ENCODE measurements at places on chromosomes 1 and 21.

GRCh38 chr1:2320760-2321667 lies 70.3 kb downstream of the MORN1 start:
- DNase-seq = no peak

GRCh38 chr1:101757985-101758384 lies 238.7 kb downstream of the OLFM3 start:
- no peak for DNase-seq

- DNase-seq = no peak
These were observed 290.1 kb downstream of the PLPP3 start for GRCh38 chr1:56289260-56289659.

DNA sequence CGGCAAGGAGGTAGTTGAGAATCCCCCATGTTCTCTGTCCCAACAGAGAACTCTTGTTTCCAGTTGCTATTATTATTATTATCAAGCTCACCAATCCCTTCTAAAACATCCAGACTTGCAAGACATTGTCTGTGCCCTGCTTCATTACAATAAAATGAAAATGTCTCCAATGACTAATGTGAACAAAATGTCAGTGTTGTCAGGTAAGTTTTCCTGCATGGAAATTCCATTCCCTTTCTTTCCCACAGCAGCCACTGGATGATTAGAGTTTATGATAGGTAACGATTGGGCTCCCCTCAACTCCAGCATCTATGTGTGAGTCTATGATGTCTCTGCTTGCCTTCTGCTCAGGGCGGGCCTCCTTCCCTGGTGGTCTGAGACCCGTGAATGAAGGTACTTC lies 8.9 kb upstream of the DYRK1A start:
- DNase-seq = no peak

DNA sequence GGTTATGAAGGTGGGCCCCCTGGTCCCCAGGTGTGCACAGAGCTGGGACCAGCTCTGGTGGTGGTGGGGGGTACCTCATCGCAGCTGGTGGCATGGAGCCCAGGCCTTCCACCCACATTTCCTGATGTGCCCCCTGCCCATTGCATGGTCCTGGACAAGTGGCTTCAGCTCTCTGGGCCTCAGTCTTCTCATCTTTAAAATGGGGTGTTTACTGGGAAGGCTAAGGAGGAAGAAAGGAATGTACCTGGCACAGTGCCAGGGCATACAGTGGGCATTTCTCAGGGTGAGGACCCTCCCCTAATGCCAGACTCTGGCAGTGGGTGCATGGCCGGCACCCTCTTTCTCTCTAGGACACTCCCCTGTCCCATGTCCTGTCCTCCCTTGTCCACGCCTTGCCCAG lies 7.5 kb downstream of the CLCNKB start:
- no peak for DNase-seq

DNA sequence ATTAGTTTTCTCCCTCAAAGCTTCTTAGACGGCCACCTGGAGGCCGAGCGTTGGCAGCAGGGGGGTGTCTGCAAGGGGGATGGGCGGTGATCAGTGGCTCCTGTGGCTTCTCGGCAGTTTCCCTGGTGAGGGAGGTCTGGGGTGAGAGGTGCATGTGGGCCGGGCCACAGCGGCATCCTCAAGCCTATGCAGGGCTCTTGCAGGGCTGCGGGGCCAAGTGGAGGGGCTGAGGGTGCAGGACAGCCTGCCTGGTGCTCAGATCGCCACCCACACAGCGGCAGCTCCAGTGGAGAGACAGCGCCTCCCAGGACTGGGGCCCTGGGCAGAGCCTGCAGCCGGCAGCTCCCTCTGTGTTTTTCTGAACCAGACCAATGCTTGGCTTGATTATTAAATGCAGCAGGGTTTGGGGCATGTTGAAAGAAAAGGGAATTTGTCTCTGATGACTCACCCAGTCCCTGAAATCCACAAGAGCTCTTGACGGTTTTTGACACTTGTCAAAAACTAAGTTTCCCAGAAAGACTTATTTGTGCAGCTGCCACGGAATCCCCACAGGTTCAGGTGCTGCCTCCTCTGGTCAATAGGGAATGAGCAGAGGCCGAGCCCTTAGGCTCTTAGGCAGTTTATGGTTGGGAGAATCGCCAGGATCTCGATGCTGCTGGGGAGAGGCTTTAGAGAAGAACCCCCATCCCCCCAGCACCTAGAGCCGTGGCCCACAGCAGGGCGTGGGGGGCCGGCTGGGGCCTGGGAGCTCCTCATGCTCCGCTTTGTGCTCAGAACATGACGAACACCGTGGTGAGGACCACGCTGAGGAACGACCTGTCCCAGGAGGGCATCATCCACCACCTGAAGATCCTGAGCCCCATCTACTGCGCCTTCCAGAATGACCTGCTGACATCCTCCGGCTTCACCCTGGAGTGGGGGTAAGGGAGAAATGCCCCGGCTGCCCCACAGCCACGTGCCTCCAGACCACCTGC lies 54.7 kb downstream of the UMODL1 start:
- DNase-seq = no peak

- DNase-seq = no peak
These were observed 207.0 kb upstream of the MAP1LC3C start for GRCh38 chr1:242205622-242206489.

- DNase-seq = no peak
These were observed 44.1 kb upstream of the ATP2B4 start for GRCh38 chr1:203582568-203582967.
